ENCODE measurements at places on chromosomes 7 and 10.

DNA sequence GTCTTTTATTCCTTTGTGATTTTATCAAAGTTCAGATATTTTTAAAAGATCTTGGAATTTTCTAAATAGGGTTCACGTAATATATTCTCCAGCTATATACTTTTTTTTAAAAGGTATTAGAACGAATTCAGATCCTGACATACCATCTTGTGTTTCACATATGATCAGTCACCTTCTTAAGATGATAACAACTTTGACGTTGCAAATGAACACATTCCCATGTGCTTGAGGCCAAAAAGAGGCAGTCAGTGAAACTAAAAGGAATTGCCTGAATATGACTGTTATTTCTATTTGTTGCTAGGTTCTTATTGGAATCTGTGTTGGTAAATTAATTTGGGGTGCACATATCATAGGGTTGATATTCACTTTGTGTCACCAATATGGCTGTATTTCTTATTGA lies 310.1 kb downstream of the MDFIC start:
- DNase-seq: no peak

DNA sequence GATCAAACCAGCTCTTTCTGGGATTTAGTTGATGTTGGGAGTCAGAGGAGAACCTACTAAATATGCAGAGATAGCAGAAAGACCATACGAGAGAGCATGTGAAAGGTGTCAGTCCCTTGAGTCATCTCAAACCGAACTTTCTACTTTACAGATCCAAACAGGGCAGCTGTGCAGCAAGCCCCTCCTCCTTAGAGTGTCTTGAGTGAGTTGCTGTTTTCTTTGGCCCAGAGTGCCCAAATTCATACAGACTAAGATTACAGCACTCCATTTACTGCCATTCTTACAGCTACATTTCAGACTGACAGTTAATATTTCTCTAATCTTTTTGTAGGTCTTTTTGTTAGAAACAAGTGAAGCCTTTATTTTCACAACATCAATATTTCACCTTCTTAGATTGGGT lies 53.4 kb downstream of the NRCAM start:
- DNase-seq: no peak

GRCh38 chr10:31118556-31118955 lies 86.9 kb upstream of the ZNF438 start:
- DNase-seq: no peak

DNA sequence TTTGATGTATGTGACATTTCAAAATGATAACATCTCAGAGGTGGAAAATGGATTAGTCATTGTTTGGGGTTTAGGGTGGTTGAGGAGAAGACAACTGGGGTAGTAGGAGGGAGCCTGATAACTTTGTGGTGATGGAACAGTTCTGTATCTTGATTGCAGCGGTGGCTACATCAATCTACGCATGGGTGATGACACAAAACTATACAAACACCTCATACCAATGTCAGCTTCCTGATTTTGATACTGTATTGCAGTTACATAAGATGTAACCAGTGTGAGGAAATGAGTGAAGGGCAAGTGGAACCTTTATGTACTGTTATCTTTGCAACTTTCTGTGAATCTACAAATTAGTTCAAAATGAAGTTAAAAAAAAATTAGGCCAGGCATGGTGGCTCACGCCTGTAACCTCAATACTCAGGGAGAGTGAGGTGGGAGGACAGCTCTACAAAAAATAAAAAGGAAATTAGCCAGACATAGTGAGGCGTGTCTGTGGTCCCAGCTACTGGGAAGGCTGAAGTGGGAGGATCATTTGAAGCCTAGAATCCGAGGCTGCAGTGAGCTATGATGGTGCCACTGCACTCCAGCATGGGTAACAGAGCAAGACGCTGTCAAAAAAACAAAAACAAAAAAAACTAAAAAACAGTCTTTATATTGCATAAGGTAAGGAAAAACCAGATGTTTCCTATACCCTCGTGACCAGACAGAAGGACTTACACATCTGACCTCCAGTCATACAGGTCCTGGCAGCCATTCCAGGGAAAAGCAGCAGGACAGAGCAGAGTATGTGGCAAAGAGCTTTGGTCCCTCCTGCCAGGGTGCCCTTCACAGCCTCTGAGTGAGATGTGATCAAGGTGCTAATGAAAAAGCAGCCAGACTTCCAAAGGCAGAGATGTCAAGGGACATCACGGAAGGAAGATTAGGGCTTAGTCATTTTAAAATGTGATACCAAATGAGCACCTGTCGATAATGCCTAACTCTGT lies 50.8 kb downstream of the CYTH3 start:
- DNase-seq: no peak

GRCh38 chr7:115676080-115676479 lies 354.5 kb downstream of the TFEC start:
- DNase-seq: peak; percentile 11

DNA sequence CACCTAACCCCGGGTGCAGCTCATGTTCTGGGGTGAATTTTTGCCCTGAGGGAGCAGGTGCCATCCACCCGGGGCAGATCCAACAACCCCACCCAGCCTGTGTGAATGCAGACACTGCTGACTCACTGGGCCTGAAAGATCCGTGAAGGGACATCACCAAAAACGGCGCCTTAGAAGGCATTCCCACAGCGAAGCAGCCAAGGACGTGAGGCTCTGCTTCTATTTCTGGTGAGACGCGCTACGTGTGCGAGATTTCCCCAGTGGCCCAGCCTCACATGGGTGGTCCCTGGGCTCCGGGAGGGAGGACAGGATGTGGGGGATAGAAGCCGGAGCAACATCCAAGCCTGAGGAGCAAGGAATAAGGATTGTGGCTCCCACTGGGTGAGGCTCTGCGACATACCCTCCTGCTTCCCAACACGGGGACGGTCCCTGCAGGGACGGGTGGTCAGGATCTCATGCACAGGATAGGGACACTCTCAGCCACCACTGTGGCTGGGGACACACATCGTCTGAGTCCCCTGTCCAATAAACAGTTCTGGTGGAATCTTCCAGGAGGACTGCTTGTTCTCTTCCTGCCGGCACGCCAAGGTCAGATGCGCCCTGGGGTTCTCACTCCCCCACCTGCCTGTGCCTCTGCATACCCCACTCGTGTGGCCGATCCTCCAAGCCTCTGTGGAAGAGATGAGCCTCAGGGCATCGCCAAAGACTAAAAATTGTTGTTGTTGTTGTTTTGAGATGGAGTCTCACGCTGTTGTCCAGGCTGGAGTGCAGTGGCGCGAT lies 70.2 kb downstream of the ZRANB1 start:
- no peak for DNase-seq

- no peak for DNase-seq
Observed at GRCh38 chr10:74949843-74950765, 123.7 kb downstream of the KAT6B start.

GRCh38 chr7:44580945-44581878 lies 819 bp downstream of the TMED4 start:
- DNase-seq: no peak

GRCh38 chr7:75663302-75663907 lies 75.3 kb downstream of the HIP1 start:
- no peak for DNase-seq

DNA sequence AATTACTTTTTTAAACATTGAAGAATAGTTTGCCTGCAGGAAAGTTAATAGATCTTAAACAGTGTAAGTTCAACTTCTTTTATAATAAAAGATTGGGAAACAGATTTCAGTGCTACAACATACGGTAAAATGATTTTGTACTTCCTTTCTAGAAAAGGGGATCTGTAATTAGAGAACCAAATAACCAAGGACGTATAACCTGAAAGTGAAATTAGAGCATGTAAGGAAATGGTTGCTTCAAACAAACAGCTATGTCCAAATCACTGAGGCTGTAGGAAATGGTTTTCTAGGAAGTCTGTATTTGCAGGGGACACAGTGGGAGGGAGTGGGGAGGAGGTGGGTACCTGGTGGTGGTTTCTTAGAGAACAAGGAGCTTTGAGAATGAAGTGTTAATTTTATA lies 57.9 kb upstream of the EXOC6 start:
- DNase-seq: no peak

GRCh38 chr10:63238501-63238900 lies 105.4 kb downstream of the NRBF2 start:
- no peak for DNase-seq

DNA sequence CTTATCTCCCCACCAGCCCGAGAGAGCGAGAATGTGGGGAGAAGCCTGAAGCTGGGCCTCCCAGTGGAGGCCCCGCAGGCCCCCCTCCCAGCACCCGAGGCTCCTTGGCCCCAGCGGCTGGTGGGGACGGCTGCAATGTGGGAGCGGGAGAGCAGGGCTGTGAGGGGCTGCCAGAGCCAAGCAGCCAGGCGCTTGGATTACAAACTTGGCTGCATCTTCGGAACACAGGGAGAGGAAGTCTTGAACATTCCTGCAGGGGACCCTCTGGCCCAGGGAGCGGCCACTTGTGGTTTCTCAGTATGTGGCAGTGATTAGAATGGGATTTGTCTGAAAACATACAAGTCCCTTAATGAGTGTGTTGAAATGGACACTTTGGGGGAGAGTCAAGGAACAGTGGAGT lies 23.2 kb downstream of the ELN start:
- DNase-seq: no peak

DNA sequence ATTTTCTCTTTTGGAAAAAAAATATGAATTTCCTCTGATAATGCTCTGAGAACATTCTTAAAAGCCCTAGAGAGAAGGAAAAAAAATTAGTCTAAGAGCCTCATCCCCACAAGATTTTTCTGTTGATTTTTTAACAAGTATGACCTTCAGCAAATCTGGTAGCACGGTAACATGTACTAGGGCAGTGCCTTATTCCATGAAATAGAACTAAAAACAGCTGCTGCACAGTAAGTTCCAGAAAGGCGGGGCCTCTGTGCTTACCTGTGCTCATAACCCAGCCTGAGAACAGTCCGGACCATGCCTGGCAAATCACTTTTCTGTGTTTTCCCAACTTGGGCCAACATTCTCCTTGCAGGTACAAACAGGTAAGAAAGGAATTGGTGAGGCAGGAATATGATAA lies 519.1 kb upstream of the AKR1E2 start:
- no peak for DNase-seq

DNA sequence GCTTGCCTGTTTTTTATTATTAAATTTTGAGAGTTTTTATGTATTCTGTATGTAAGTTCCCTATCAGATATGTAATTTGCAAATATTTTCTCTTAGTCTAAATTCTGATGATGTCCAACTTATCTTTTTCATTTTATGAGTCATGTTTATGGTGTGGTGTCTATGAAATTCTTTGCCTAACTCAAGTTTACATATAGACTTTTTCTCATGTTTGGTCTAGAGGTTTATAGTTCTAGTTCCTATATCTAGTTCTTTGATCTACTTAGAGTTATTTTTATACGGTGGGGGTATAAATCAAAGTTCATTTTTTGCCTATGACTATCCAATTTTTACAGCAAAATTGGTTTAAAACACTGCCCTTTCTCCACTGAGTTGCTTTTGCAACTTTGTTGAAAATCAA lies 26.3 kb upstream of the CCDC7 start:
- DNase-seq: no peak
